ENCODE measurements at places on chromosomes 2 and 18.

- DNase-seq = no peak
Observed at GRCh38 chr18:63090334-63090733, 229.2 kb downstream of the BCL2 start.

GRCh38 chr2:28492282-28492681 is 3.6 kb upstream of the PLB1 start:
- DNase-seq = no peak

GRCh38 chr2:160646684-160647444 is 153.3 kb upstream of the RBMS1 start:
- DNase-seq = no peak

DNA sequence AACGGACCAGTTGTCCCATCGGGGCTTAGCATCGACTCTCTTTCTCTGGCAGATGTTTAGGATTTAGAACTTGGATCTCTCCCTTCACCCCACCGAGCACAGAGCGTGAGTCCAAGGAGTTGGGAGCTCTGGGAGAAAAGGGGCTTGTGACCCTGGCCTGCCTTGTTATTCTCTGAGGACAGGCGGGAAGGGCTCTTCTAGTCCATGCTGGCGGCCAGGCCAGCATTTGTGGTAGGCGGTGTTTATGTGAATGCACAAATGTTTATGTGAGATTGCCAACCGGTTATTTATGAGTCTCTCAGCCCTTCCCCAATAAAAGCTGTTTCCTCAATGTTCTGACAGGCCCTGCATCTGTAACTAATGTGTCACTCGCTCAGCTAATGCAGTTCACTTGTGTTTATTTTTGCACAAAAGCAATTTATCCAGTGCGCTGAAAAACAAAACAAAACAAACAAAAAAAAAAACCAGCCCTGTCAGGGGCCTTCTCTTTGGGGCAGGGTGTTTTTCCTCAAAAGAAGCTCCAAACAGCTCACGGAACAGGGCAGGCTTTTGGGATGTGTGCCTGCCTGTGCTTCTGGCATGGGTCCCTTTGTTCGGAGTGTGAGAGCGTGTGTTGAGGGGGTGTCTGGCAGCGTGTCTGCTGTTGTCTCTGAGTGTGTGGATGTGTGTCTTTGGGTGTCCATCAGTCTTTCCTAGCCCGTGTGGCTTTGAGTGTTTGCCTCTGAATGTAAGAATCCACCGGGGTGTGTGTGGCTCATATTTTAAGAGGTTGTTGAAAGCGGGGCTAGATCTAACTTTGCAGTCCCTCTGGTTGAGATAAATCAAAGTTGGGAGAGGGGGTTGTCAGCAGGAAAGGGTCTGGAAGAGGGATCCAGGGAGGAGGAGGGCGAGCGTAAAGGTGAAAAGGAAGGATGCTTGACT is 52.8 kb upstream of the HAAO start:
- no peak for DNase-seq

DNA sequence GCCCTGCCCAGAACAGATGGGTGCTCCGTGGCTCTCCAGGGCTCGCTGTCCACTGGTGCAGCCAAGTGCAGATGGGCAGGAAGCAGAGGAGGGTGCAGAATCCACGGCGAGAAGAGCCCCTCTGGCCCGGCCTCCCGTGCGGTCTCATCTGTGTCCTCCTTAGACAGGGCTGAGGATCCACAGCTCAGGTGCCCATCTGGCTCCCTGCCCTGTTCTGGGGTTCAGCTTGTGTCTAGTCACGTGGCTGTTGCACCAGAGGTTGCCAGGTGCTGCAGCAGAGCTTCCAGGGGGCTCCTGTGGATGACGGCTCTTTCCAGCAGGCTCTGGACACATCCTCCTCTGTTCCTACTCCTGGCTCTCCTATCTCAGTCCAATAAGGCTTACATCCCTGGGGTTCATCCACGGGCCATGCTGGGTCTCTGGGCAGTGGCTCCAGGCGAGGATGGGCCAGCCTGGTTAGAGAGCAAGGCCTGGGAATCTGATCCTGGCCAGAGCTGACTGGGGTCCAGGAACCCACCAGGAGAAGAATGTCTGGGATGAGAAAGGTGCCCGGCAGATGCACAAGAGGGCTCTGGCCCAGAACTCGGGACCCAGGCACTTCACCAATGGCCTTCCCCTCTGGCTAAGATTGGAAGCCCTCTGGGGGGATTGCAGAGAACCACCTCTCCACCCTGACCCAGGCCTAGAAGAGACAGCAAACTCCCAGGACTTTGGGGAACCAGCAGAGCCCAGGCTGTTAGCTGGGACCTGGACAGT is 116.3 kb upstream of the ID2 start:
- no peak for DNase-seq

- no peak for DNase-seq
Observed at GRCh38 chr2:229674830-229675530, 39.4 kb downstream of the DNER start.

DNA sequence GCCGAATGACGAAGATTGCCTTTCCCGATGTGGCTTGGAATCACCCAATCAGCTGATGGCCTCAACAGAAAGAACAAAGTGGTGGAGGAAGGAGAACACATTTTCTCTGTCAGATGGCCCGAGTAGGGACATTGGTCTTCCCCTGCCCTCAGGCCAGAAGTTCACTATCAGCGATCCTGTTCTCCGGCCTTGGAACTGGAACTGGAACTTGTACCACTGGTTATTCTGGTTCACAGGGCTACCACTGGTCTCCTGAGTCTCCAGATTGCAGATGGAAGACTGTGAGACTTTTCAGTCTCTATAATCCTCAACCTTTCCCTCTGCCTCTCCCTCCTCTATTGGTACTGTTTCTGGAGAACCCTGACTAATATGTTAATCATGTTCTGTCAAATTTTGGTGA is 180.4 kb downstream of the ANKRD30B start:
- DNase-seq = no peak

- DNase-seq = no peak
Observed at GRCh38 chr2:21372654-21373053, 248.9 kb downstream of the TDRD15 start.

DNA sequence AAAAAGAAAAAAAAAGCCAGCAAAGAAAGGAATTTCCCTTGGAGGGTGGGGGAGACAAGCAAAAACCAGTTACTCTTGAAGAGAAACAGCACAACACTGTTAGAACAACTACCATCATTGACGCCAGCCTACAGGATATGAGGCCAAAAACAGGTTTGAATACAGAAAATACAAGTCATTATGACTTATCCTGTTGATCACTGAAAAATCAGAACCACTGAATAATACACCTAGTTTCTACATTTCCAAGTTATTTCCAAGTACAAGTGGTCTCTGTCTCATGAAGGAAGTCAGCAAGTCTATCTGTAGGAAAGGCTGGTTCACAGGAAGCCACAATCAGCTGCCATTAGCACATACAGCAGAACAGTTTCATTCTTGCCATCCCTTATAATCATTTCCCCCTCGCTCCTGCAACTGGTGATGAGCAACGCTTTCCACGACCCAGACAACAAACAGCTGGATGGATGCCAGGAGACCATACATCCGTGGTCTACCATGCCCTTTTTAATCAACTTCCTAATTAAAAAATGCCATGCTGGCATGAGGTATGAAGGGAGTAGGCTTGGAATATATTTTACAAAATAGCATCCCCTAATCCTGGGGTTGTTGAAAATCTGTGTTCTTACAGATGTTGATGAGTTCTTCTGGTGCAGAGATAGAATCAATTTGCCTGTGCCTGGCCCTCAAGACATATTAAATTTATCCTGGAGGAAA is 10.4 kb downstream of the MYT1L start:
- DNase-seq = no peak

DNA sequence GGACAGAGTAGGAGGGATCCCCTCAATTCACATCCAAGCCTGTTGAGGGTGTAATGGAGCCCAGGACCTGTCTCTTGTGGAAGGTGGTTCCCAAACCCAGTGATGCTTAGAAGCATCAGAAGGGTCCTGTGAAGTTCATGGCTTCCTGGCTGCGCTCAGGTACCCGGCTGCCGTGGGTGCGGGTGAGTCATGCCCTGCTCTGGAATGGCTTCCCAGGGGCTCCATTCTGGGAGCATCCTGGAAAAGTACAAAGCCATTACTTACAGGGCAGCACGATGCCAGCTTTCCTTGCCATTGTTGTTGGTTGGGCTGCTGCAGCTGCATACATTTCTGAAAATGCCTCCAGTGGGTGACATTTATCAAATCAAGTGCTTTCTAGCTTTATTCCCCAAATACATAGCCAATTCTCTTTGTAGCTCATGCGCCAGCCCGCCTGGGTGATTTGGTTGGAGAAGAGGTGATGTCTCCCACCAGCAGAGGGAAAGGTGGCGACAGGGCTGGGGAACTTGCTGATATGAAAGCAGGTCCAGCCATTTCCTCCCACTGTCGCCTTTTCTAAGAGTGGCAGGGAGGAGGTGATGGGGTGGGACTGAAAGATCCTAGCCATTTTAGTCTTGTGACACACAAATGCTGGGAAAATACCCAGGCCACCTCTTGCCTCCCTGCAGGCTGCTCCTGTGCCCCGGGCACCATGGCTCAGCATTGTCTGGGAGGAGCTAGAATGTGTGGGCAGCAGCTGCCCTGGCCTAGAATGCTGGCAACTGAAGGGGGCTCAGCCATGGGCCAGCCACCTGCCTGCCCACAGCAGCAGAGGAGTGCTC is 65.9 kb upstream of the HPCAL1 start:
- no peak for DNase-seq

- DNase-seq = no peak
Observed at GRCh38 chr18:10898417-10898974, 250.9 kb downstream of the PIEZO2 start.

GRCh38 chr2:110818767-110819481 is 86.6 kb downstream of the ACOXL start:
- no peak for DNase-seq

GRCh38 chr18:29879763-29880162 is 1162.8 kb downstream of the DSC3 start:
- DNase-seq = no peak

- DNase-seq = no peak
Observed at GRCh38 chr2:150520887-150521664, 33.6 kb upstream of the RND3 start.

- no peak for DNase-seq
Observed at GRCh38 chr2:160940271-160940670, 220.0 kb upstream of the TANK start.

DNA sequence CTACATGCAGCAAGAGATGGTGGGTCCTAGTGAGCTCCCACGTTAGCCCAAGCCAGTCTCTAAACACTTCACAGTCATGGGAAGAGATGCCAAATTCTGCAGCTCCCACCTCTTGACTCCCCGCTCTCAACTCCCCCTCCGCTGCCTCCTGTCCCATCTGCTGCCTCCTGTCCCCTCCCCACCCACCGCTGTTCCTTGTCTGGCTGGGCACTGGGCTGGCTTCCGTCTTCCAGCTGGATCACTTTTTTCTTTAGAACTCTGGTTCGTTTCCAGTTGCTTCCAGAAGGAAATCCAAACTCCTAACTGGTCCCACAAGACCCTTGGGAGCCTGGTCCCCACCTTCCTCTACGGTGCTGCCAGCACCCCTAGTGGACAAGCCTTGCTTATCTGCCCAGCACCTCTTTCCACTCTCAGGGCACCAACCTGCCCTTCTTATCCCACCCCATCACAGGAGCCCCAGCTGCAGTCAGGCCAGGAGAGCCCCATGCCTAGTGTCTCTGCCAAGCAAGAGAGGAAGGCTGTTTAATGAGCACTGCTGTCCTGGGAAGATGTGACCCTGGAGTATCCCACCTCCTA is 12.1 kb upstream of the TWIST2 start:
- no peak for DNase-seq

DNA sequence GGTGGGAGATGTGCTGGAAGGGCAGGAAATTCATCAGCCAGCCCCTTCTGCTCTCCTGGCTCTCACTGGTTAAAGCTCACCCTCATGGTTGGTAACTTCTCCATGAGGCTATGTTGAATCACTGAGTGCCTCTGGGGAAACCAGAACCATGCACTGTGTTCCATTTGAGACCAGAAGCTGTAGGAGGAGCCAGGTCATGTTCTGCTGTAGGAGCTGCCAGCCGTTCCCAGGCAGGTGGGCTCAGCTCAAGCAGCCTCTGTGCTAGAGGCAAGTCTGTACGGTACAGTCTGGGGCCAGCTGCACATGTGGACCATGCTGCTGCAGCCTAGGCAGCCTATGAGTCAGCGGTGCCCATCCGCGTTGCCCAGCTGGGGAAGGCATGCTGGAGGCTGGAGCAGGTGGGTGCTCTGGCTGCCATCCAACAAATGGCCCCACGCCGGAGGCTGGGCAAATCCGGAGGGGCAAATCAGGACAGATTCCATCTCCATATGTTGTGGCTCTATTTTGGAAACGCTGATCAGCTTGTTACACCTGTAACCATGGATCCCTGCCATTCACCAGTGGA is 22.0 kb upstream of the KCNF1 start:
- DNase-seq = no peak

- no peak for DNase-seq
Observed at GRCh38 chr2:191006997-191007783, 6.8 kb downstream of the STAT1 start.

- no peak for DNase-seq
Observed at GRCh38 chr18:572091-572830, 7.9 kb upstream of the CETN1 start.

DNA sequence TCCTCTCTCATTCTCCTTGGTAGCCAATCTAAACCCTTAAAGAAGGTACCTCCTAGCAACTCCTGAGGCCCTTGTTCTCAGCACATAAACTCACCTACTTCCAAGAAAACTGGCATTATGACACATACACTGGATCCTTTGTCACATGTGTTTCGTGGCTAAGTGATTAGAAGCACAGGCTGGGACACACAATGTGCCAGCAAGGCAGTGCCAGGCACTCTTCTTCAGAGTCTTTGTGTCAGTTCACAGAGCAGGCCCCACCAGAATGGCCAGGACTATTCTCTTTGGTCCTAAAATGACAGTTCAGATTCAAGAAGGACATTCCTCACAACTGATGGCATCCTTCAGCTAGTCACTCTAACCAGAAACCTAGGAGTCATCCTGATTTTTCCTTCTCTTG is 40.3 kb downstream of the SMC6 start:
- no peak for DNase-seq

GRCh38 chr18:74714791-74715190 is 117.1 kb downstream of the ZNF407 start:
- DNase-seq = no peak

GRCh38 chr2:81445176-81445575 is 1140.6 kb upstream of the LRRTM1 start:
- DNase-seq = no peak

- no peak for DNase-seq
Observed at GRCh38 chr2:191404568-191404991, 159.4 kb downstream of the MYO1B start.

GRCh38 chr18:76766429-76766828 is 55.9 kb upstream of the ZNF236 start:
- DNase-seq = no peak

- no peak for DNase-seq
Observed at GRCh38 chr2:164015328-164016123, 279.7 kb upstream of the FIGN start.

GRCh38 chr2:62231541-62231940 is 35.6 kb downstream of the B3GNT2 start:
- DNase-seq = no peak

DNA sequence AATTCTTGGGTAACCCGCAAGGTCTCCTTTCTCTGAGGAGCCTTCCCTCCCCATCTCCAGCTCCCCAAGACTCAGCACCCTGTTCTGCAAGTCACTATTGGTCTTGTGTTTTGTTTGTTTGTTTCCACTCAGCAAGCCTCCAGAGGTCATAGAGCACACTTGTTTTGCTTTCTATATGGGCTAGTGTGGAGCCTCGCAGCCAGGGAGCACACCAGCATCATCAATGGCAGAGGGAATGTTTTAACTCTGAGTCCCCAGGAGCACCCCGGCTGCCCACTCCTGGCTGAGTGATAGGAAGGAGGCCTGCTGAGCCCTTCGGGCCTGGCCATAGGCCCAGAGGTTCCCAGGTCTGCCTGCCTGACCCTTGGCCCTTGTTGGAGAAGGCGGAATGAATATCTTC is 36.6 kb downstream of the GLI2 start:
- no peak for DNase-seq
